ENCODE measurements at places on chromosomes 13 and 19.

- peaks cover 14% of the 10 kb centered on the region for H3K27me3 ChIP-seq
- no peak for DNase-seq
- no peaks in the 10 kb centered on the region for H3K4me1 ChIP-seq
Measured at GRCh38 chr13:20181188-20181587, 11.6 kb downstream of the GJB2 start.

- no peak for DNase-seq
- H3K4me1 ChIP-seq: no peaks in the 10 kb centered on the region
- H3K36me3 ChIP-seq: no peaks in the 10 kb centered on the region
- no peak overlapping the region for H3K4me3 ChIP-seq
- no peaks in the 10 kb centered on the region for H3K27me3 ChIP-seq
Measured at GRCh38 chr19:28595722-28596480, 617.0 kb downstream of the UQCRFS1 start.

- H3K4me1 ChIP-seq: no peaks in the 10 kb centered on the region
- no peak overlapping the region for H3K27ac ChIP-seq
- H3K4me3 ChIP-seq: no peak overlapping the region
- H3K27me3 ChIP-seq: no peaks in the 10 kb centered on the region
- H3K36me3 ChIP-seq: no peaks in the 10 kb centered on the region
Measured at GRCh38 chr13:96768524-96768923, 225.8 kb downstream of the OXGR1 start.

DNA sequence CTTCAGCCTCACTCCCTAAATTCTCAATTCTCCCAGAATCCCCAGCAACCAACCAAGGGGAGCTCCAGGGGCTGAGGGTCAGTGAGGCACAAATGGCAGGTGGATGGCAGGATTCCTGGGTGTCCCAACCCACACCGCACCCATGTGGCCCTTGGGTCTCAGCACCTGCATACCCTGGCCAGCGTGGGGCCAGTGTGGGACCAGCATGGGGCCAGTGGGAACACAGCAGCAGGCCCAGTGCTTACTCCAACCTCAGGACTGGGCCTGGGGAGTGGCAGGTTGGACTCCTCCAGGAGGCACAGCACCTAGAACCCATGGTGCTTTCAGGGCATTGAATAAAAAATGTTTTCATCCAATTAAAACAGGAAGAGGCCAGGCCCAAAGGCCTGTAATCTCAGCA is 202.0 kb downstream of the TSHZ3 start:
- no peaks in the 10 kb centered on the region for H3K36me3 ChIP-seq
- no peak overlapping the region for H3K27ac ChIP-seq
- no peak overlapping the region for H3K4me3 ChIP-seq
- H3K4me1 ChIP-seq: no peaks in the 10 kb centered on the region
- DNase-seq: no peak

DNA sequence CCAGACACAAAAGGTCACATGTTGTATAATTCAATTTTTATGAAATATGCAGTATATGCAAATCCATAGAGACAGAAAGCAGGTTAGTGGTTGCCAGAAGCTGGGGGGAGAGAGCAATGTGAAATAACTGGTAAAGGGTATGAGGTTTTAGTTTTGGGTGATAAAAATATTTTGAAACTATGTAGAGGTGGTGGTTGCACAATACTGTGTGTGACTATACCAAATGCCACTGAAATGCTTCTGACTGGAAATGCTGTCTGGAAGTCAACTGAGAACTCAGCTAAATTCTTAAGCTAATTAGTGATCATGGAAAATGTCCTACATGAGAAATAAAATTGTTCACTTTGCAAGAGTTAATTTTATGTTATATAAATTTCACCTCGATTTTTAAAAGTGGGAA is 65.3 kb upstream of the RXFP2 start:
- DNase-seq: no peak
- no peak overlapping the region for H3K4me3 ChIP-seq
- no peak overlapping the region for H3K27ac ChIP-seq
- no peaks in the 10 kb centered on the region for H3K4me1 ChIP-seq

Measured in CD8-positive, alpha-beta memory T cell (primary cell).